ENCODE measurements at places on chromosomes 12 and 14. TPM values are rescaled to one million over a fixed set of nuclear protein-coding genes. Genes with fewer than 3 reads are reported as not detected.

- H3K4me1 ChIP-seq, result no peaks in the 10 kb centered on the region
- H3K27ac ChIP-seq, result no peak overlapping the region
- DNase-seq, result no peak
- no peak overlapping the region for H3K4me3 ChIP-seq
Observed at GRCh38 chr14:65241125-65241752, 138.9 kb upstream of the MAX start.

Gene BBS10
- total RNA-seq, result 9.0 TPM

GRCh38 chr12:59181196-59181777 lies 261.0 kb upstream of the LRIG3 start:
- H3K36me3 ChIP-seq, result no peaks in the 10 kb centered on the region
- H3K27ac ChIP-seq, result no peak overlapping the region
- DNase-seq, result no peak
- no peaks in the 10 kb centered on the region for H3K27me3 ChIP-seq
- no peak overlapping the region for H3K4me3 ChIP-seq

GRCh38 chr14:69010648-69011047 lies 31.5 kb upstream of the ACTN1 start:
- H3K4me3 ChIP-seq, result no peak overlapping the region
- no peaks in the 10 kb centered on the region for H3K4me1 ChIP-seq
- no peak overlapping the region for H3K27ac ChIP-seq
- H3K36me3 ChIP-seq, result no peaks in the 10 kb centered on the region
- no peak for DNase-seq

DNA sequence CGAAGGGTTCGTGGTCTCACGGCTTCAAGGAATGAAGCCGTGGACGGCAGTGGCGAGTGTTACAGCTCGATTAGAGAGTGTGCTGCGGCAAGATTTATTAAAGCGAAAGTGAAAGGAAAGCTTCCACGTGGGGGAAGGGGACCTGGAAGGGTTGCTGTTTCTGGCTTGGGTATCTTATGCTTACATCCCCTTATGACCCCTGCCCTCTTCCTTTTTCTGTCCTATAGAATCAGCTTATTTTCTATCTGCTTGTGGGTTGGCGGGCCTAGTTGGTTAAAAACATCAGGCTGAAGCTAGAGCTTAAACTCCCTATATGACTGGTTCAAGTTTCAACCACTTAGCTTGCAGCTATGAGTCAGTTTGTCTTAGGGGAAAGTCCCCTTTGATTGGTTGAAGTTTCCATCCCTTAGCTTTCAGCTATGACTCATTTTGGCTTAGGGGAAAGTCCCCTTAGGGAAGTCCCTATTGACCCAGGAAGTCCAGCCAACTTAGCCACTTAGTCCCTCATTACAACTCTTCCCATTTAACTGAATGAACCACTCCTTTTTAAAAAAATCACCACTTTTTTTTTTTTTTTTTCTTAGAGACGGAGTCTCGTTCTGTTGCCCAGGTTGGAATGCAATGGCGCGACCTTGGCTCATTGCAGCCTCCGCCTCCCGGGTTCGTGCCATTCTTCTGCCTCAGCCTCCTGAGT lies 1494.7 kb upstream of the TMEM132C start:
- H3K36me3 ChIP-seq, result no peaks in the 10 kb centered on the region
- no peak overlapping the region for H3K27ac ChIP-seq
- peak overlapping the region; percentile 47 for H3K4me3 ChIP-seq
- H3K4me1 ChIP-seq, result no peaks in the 10 kb centered on the region
- no peaks in the 10 kb centered on the region for H3K27me3 ChIP-seq

Gene AVPR1A
- 2.4 TPM for total RNA-seq

DNA sequence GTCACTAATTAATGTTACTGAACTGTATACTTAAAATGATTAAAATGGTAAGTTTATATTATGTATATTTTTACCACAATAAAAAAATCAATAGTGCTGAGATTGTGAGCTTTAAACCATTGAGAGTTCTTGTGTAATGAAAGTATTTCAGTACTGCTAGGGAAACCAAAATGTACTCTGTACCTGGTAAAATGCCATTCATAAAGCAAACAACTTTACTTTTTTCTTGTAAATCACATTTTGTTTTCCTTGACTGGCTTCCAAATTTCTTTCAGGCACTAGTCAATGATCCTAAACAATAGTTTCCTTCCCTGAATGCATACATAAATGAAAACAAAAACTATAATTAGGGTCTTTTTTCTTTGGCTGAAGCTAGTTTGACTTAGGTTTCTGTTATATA lies 29.4 kb upstream of the SNRPF start:
- no peaks in the 10 kb centered on the region for H3K27me3 ChIP-seq
- no peak overlapping the region for H3K27ac ChIP-seq
- no peaks in the 10 kb centered on the region for H3K4me1 ChIP-seq
- no peaks in the 10 kb centered on the region for H3K36me3 ChIP-seq

Gene PTPN11
- 235 TPM for total RNA-seq

- H3K4me1 ChIP-seq, result peaks cover 11% of the 10 kb centered on the region
- H3K4me3 ChIP-seq, result no peak overlapping the region
- H3K27me3 ChIP-seq, result no peaks in the 10 kb centered on the region
- H3K27ac ChIP-seq, result no peak overlapping the region
- H3K36me3 ChIP-seq, result peaks cover 41% of the 10 kb centered on the region
Observed at GRCh38 chr12:64733857-64734256, 25.3 kb downstream of the GNS start.

- H3K27ac ChIP-seq, result peak overlapping the region; percentile 79
- peaks cover 28% of the 10 kb centered on the region for H3K4me1 ChIP-seq
- H3K27me3 ChIP-seq, result no peaks in the 10 kb centered on the region
- peaks cover 3% of the 10 kb centered on the region for H3K36me3 ChIP-seq
- peak overlapping the region; percentile 65 for H3K4me3 ChIP-seq
Observed at GRCh38 chr12:55818140-55818728, 393 bp downstream of the ORMDL2 start.

- no peak for DNase-seq
- H3K27me3 ChIP-seq, result no peaks in the 10 kb centered on the region
- H3K4me3 ChIP-seq, result no peak overlapping the region
- H3K36me3 ChIP-seq, result no peaks in the 10 kb centered on the region
- no peak overlapping the region for H3K27ac ChIP-seq
Observed at GRCh38 chr14:25308244-25308643, 258.3 kb upstream of the STXBP6 start.

Gene PARP11
- total RNA-seq, result 1.6 TPM

- peak overlapping the region; percentile 42 for H3K4me3 ChIP-seq
- peaks cover 90% of the 10 kb centered on the region for H3K4me1 ChIP-seq
- H3K27me3 ChIP-seq, result no peaks in the 10 kb centered on the region
- H3K27ac ChIP-seq, result peak overlapping the region; percentile 87
- H3K36me3 ChIP-seq, result peaks cover 4% of the 10 kb centered on the region
Observed at GRCh38 chr12:122870867-122871664, 24.9 kb downstream of the VPS37B start.

DNA sequence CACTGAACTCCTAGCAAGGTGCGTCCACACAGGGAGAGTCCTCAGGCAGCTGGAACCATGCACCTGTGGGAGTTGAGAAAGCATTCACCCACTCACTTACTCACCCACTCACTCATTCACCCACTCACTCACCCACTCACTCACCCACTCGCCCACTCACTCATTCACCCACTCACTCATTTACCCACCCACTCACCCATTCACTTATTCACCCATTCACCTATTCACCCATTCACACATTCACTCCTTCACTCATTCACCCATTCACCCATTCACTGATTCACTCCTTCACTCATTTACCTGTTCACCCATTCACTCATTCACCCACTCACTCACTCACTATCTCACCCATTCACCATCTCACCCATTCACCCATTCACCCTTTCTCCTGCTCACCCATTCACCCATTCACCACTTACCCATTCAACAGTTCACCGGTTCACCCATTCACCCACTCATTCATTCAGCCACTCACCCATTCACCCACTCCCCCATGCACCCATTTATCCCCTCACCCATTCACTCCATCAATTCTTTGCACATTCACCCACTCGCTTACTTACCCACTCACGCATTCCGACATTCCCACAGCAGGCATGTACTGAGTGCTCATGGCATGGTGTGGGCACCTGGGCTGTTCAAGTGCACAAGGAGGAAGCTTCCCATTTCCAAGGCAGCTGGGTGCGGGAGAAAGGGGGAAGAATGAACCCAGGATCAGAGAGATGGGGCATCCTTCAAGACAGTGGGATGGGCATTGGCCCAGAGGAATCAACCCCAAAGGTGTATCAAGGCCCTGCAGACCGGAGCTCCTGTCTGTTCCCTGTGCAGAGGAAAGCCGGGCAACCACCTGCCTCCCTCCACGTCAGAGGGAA lies 135.2 kb upstream of the C14orf180 start:
- H3K4me3 ChIP-seq, result no peak overlapping the region
- no peaks in the 10 kb centered on the region for H3K36me3 ChIP-seq
- H3K4me1 ChIP-seq, result no peaks in the 10 kb centered on the region
- H3K27me3 ChIP-seq, result peaks cover 15% of the 10 kb centered on the region
- H3K27ac ChIP-seq, result no peak overlapping the region

Gene CCNB1IP1
- total RNA-seq, result 39.2 TPM

DNA sequence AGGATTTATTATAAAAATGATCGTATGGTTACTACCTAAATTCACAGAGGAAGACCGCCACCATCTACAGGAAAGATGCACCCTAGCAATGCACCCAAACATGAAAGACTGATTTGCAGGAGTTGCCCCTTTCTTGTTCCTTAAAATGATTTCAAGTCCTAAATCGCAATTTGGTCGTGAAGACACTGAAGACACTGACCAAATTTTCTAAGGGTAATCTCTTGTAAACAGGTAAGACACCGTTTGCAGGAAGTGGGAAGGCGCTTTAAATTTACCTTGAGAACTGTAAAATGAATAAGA lies 1.0 kb downstream of the SOS2 start:
- no peaks in the 10 kb centered on the region for H3K36me3 ChIP-seq
- DNase-seq, result no peak
- H3K27me3 ChIP-seq, result no peaks in the 10 kb centered on the region

Gene RTN1
- total RNA-seq, result 1.9 TPM

DNA sequence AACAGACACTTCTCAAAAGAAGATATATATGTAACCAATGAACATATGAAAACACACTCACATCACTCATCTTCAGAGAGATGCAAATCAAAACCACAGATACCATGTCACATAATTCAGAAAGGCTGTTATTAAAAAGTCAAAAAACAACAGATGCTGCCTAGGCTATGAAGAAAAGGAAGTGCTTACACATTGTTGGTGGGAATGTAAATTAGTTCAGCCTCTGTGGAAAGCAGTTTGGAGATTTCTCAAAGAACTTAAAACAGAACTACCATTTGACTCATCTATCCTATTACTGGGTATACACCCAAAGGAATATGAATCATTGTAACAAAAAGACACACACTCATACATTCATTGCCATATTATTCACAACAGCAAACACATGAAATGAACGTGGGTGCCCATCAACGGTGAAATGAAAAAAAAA lies 35.1 kb downstream of the EIF2S3B start:
- no peak overlapping the region for H3K27ac ChIP-seq
- H3K4me3 ChIP-seq, result no peak overlapping the region
- no peaks in the 10 kb centered on the region for H3K36me3 ChIP-seq
- no peak for DNase-seq
- no peaks in the 10 kb centered on the region for H3K27me3 ChIP-seq

DNA sequence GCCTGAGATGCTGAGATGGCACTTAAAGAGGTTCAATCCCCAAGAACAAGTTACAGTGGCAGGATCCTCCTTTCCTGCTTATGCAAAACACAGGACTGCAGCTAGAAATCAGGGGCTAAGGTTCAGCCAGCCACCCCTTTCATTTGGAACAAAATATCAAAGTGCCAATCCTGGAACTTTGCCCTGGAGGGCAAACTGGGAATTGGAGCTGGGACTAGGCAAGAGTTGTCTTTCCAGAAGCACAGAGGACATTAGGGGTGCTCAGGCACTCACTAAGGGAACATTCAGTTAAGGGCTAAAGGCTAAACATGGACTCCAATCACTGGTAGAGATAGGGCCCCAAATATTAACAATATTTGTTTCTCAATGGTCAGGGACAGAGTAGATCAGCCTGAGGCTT lies 237.2 kb downstream of the EMP1 start:
- no peak overlapping the region for H3K4me3 ChIP-seq
- H3K27me3 ChIP-seq, result no peaks in the 10 kb centered on the region
- no peaks in the 10 kb centered on the region for H3K4me1 ChIP-seq
- no peaks in the 10 kb centered on the region for H3K36me3 ChIP-seq
- no peak overlapping the region for H3K27ac ChIP-seq

DNA sequence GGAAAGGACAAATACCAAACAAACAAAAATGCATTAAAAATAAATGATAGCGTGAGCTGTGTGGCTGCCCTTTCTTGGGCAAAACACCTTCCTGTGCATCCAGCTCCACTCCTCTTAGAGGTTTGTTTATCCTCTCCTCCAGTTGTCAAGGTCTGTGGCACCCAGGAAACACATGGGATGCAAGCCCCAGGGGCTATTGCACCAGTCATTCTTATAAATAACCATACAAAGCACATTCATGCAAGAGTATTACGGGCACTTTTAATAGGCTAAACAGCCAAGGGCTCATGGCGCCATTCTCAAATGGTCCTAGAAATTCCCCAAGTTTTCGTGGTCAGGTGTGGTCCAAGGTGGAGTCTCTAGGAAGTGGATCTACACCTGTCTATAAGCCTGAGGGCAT lies 257.0 kb downstream of the DPF3 start:
- H3K4me1 ChIP-seq, result peaks cover 26% of the 10 kb centered on the region
- no peaks in the 10 kb centered on the region for H3K36me3 ChIP-seq
- no peaks in the 10 kb centered on the region for H3K27me3 ChIP-seq

GRCh38 chr14:101839236-101839635 lies 77.7 kb downstream of the PPP2R5C start:
- no peak for DNase-seq
- no peak overlapping the region for H3K27ac ChIP-seq
- H3K4me1 ChIP-seq, result peaks cover 53% of the 10 kb centered on the region
- H3K36me3 ChIP-seq, result no peaks in the 10 kb centered on the region
- H3K4me3 ChIP-seq, result no peak overlapping the region

Gene CDCA3
- total RNA-seq, result 0.81 TPM

DNA sequence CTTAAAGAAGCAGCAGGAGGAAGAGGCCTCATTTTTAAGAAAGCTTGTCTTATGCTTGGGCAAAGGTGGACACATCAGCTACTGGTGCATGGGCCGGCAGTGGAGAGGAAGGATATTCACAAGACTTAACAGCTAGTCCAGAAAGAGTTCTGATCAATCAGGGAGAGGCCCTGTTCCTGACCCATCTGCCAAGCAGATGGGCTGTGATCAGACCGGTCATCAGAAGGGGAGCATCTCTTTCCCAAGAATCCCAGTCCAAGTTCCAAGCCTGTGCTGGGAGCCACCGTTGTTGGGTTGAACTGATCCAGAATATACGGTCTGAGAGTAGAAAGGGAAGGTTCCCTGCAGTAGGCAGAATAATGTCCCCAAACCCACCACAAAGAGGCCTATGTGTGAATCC lies 32.7 kb upstream of the SOCS2 start:
- no peaks in the 10 kb centered on the region for H3K4me1 ChIP-seq
- no peak overlapping the region for H3K4me3 ChIP-seq
- H3K27ac ChIP-seq, result no peak overlapping the region

DNA sequence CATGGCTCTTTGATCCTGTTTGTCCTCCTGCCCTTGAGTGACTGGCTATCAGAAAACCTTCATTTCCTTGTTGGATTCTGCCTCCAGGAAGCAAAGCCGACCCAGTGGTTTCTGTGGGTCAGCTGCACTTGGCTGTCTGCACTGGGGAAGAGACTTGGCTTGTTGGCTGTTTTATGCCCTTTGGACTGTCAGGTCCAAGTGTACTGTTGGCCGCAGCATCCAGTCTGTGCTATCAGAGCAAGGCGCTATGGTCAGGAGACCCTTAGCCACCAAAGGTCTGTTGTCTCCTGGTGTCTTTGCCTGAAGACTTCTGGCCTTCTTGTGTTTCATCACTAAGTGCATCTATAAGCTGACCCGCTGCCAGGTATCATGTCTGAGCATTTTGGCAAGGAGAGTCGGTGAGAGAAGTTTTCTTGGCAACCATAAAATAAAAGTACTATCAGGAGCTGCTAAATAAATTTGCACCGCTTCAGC lies 177.4 kb upstream of the HIF1A start:
- no peak for DNase-seq
- peaks cover 17% of the 10 kb centered on the region for H3K4me1 ChIP-seq
- H3K27me3 ChIP-seq, result no peaks in the 10 kb centered on the region
- no peaks in the 10 kb centered on the region for H3K36me3 ChIP-seq
- H3K27ac ChIP-seq, result peak overlapping the region; percentile 39

Measured in gastrocnemius medialis (tissue), 4 donors.